ENCODE measurements at places on chromosomes 2 and 18.

DNA sequence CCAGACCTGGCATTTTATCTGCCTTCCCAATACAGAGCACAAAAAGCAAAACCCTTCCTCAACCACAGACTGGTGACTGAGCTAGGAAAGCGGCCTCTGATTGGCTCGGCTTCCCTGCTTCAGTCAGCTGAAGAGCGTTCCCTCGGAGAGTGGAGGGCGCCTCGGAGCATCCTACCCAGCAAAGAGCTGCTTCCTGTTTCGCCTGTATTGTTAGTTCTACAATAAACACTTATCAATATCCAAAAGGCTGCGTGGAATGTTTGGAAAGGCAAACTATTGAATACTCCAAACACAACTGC is 125.0 kb downstream of the CACNB4 start:
- DNase-seq: no peak

DNA sequence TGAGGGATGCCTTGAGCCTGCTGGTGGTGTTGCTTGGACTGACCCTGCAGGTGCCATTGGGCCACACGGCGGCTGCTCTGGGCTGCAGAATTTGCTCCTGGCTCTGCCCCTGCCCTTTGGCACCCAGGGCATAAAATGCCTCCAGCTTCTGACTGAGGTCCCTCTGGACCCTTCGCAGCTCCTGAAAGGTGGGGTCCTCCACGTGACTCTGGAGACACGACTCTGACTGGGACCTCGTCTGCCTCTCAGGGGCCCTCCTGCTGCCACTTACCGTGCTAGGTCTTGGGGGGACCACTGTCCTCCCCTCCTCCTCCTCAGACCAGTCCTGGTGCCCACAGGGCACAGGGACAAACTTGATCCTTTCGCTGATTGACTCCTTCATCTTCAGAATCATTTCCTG is 2.1 kb downstream of the PCARE start:
- no peak for DNase-seq

DNA sequence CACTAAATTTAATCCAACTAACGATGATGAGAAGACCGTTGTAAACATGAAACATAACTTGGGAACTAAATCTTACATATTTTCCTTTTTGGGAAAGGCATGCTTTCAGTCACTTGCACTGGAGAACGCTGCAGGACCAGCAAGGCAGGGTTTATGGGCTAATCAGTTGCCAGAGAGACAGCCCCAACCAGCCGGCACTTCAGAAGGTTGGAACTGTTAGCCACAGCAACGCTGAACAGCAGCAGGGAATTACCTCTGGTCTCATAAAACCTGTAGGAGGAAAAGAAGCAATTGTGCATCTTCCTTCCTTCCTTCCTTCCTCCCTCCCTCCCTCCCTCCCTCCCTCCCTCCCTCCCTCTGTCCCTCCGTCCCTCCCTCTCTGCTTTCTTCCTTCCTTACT is 33.9 kb upstream of the SIX2 start:
- no peak for DNase-seq

DNA sequence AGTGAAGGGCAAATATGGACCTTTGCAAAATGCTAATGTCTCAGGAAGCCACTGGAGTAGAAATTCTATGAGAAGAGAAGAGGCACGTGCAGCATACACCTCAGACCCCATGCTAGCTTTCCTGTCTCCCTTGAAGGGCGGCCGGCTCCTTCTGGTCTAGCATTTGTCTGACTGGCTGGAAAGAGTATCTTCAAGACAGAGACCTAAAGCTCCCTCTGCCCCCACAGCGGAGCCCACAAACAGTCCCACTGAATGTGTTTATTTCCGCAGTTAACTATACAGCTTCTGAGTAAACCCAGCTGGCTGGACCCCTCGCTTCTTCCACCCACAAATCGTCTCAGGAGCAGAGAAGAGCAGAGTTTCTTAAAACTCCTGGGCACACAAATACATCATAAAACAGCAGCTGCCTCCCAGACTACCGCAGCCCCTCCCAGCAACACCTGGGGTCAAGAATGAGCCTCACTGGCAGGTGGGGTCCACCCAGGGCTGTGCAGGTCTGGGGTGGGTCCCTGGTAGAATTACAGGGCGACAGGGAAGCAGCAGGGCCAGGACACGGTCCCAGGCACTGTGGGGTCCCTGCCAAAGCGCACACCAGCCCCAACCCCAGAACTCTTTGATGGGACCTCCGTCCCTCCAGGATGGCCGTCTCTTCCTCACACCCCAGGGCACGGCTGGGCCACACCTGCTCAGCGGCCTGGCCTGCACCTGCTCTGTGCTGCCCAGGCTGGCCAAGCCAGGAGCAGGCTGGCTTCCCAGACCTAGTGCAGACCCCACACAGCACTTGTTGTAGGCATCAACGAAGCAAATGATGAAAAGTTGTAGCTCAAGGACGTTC is 103.8 kb downstream of the PXDN start:
- no peak for DNase-seq

GRCh38 chr2:204127238-204127637 is 190.7 kb downstream of the ICOS start:
- DNase-seq: no peak

DNA sequence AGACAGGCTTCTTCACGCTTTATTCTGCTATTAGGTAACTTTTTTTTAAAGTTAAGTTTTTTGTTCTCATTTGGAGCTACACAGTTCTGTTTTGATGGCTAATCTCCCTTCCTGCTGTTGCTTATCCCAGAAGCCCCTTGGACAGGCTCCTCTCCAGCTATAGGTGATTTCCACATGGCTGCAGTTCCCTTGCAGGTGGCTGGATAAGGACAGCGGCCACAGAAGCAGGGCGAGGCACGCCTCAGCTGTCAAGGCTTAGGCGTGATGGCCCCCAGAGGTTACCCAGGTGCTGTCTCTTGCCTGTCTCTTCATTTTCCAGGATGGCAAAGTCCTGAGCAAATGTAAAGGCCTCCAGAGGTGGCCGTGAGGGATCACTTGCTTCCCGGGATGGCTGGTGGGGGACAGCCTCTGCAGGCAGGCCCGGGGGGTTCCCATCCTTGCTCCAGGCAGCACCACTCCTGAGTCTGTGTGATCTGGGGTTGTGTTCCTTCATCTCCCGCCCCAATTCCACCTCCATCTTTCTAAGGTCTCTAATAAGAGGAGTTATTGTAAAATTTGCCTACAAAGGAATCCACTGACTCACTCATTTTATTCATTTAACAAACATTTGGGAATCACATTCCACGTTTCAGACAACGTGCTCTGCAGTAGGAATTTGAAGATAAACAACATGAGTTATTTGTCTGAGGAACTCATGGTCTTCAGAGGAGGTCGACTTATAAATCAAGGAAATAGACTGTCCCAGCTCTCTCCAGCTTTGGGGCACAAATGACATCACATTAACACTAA is 53.4 kb downstream of the NAPG start:
- DNase-seq: no peak

DNA sequence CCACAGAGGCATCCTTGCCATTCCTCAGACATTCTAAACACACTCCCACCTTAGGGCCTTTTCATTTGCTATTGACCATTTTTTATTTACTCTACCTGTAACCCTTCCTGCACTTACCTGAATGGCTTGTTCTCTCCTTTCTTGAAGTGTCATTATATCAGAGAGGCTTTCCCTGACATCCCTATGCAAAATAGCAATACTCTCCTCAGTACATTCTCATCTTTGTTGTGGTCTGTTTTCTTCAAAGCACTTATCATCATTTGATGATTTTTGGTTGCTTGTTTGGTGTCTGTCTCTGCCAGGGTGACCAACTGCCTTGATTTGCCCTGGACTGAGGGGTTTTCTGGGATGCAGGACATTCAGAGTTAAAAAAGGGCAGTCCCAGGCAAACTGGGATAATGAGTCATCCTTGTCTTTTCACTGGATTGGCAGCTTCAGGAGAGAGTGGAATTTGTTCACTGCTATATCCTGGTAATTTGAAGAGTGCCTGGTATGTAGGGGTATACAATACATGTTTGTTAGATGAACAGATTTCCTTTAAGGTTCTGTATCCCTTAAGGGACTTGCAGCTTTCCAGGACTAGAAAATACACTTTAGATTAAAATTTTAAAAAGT is 102.4 kb downstream of the BABAM2 start:
- DNase-seq: no peak
